ENCODE measurements at places on chromosomes 13 and 19.

DNA sequence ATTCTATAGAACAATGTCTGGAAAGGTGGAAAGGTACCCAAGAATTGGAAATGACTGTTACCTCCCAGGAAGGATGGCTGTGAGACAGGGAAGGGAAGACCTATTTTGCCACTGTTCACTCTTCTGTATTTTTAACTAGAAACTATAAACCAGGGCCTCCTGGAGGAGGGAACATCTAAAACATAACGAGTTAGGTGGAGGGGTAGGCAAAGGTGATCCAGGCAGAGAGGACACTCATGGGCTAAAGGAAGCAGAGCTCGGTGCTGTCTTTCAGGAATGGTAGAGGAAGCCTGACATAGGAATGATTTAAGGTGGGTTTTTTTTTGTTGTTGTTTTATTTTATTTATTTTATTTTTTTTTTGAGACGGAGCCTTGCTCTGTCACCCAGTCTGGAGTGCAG, 5.8 kb downstream of the EIF3K start:
- no peak for DNase-seq

DNA sequence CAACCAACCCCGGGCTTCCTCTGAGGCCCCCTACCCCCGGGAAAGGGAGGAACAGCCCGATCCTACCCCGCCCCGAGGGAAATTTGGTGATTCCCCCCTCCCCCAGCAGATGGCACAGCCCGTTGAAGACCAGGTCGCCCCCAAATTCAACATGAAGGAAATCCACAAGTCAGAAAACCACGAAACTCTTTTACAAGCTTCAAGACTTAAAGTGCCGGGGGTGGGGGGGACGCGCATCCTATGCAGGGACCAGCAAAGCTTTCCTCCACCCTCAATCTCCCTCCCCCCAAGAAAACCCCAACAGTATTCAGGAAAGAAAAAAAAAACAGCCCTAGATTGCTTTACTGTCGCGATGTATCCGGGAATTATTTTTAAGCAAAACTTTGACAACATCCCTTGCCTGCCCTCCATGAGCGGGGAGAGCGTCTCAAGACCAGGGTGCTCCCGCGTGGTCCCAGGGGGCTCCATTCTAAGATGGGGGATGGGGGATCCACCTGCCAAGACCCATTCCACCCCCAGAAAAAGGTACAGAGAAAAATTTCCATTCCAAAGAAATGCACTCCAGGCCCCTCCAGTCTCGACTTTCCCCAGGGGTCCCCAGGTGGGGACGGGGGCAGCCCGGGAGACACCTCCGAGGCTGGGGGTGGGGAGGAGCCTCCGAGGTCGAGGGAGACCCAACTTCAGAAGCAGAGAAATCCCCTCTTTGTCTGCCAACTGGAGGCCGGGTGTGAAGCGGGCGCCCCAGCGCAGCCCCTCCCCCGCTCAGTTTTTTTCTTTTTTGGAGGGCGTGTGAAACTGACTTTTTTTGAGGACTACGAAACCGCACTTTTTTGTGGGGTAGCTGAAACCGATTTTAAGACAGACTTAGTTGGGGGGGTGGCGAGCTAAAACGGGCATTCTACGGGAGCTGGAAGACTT, 1.5 kb downstream of the TCF3 start:
- no peak for DNase-seq

DNA sequence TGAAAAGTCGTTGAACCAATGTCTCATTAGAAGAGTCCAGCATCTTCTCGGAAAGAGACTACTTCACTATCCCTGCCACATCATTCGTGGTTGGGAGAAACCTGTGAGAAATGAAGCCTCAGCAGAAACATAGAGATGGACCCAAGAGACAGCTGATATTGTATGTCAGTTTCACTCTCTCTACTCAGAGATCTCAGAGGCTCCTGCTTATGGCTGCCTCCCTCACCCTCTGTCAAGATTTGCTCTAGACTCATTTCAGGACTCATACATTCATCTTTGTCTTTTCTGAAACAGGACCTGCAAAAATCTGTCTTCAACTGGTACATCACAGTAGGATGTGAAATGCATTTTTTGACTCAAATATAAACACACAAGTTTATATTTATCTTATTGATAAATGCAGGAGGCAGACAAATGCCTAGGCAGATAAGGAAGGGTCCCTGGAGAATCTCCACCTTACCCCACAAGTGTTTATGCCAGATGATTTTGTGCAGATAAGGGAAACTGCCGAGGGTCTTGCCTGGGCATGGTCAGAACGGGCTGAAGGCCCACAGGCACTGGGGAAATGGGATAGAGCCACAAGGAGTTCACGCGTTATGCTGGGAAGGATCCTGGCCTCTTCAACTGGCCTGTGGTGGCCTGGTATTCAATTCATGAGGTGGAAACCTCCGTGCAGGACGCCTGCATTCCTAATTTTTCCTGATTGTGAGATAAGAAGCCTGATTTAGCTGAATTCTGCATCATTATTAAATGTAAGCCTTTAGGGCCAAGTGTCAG, 1834.0 kb upstream of the PCDH20 start:
- DNase-seq, result no peak

GRCh38 chr13:42880056-42880605, 98.7 kb downstream of the FAM216B start:
- no peak for DNase-seq

- DNase-seq, result no peak
Measured at GRCh38 chr13:71814806-71815360, 52.1 kb downstream of the DACH1 start.

GRCh38 chr13:93872376-93872775, 607.1 kb downstream of the DCT start:
- DNase-seq, result no peak

GRCh38 chr13:74930402-74931165, 551.4 kb downstream of the TBC1D4 start:
- DNase-seq, result no peak

DNA sequence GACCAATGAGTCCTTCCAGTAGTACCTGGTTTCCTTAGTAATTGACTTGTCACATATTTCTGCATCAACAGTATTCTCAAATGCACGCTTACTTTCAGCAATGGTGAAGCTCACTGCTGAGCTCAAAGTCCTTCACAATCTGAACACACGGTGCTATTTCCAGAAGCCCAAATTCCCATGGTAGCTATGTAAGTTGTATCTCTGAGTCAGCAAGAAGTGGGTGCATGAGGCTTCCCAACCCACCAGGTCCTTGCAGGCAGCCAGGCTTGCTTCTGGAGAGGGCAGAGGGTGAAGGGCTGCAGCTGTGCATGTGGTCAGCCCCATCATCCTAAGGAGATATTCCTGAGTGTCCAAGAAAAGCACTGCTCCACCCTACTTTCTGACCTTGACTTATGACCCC, 25.7 kb downstream of the COL4A2 start:
- no peak for DNase-seq

- DNase-seq, result no peak
Measured at GRCh38 chr13:52165411-52165810, 6.0 kb upstream of the NEK3 start.

DNA sequence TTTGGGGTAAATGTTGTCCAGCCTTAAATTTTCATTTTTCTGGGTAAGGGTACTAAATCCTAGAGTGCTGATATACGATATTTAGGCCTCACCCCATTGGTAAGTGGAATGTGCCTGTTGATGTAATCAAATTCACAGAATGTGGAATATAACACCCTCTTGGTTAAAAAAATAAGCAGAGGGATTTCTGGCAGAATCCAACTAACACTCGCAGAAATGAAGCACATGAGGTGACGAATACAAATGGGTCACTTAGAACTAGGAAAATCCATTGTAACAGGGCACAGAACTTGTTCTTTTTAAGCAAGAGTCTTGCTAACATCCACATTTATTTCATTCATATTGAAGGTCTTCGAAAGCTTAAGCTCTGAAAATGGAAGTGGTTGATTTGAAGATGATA, 320.3 kb downstream of the SHISA2 start:
- DNase-seq, result no peak

DNA sequence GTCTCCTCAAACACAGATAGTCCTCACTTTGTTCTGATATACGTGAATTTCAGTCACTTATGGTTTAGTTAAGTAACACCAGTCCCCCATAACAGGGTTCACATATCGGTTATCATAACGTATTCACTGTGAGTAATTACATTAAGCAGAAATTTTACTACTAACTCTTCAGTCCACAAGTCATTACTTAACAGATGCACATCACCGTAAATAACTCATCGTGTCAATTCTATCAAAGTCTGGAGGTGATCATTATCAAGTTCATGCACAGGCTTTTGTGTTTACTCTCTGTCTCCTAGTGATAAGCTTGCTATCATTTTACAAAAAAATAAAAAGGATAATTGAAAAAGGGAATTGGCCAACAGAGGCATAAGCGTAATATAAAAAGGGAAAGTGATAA, 287.4 kb upstream of the ATXN8OS start:
- no peak for DNase-seq

DNA sequence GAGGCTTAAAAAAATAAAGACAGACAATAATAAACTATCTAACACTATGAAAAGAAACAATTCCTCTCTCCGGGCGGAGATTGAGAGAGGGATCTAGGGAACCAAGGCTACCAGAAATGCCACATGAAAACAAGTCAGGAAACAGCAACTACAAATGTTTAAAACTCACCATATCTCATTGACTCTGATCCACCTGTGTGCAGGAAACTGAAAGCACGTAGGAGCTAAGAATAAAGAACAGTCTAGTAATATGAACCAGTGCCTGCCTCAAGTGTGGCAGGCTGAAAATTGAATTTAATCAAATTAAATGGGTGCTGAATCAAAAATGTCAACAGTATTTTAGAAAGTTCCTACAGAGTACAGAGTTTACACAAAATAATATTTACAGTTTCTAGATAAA, 1701.0 kb downstream of the SLITRK5 start:
- DNase-seq, result no peak

DNA sequence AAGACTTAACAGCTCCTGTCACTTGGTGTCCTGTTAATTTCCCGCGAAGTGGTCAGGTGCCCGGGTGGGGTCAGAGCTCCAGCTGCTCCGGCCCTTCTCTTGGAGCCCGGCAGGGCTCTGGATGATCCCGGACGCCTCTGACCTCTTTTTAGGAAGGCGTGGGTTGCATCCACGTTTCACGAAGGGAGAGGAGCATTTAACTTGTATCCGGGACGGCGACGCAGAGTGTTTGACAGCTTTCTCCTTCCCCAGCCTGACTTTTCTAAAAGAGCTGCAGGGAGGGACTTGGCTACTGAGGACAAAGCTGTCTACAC, 656 bp downstream of the ZNF155 start:
- DNase-seq, result no peak

DNA sequence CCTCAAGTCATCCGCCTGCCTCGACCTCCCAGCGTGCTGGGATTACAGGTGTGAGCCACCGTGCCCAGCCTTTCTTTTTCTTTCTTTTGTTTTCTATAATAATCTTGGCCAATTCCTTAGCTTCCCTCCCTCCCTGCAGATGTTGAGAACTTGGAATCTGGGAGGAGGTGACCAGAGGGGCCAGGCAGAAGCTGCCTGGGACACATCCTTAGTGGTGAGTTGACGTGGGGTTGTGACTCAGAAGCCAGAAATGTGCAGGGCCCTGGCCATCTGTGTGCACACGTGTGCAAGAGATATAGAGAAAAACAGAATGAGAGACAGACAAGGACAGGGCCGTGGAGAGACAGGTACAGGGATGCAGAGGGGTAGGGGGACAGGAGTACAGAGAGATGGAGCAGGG, 154.3 kb downstream of the SIPA1L3 start:
- no peak for DNase-seq

DNA sequence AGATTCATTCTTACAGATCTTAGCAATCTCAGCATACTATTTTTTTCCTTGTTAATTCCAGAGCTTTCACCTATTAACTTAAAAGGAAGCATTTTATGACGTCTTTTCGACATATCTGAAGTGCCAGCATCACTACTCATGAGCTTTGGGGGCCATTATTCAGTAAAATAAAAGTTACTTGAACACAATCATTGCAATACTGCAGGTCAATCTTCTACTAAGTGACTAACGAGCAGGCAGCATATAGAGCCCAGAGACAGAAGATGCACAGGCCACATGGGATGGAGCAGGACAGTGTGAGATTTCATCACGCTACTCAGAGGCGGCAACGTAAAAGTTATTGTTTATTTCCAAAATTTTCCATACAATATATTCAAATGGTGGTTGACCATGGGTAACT, 382.6 kb downstream of the PCDH9 start:
- DNase-seq, result no peak

DNA sequence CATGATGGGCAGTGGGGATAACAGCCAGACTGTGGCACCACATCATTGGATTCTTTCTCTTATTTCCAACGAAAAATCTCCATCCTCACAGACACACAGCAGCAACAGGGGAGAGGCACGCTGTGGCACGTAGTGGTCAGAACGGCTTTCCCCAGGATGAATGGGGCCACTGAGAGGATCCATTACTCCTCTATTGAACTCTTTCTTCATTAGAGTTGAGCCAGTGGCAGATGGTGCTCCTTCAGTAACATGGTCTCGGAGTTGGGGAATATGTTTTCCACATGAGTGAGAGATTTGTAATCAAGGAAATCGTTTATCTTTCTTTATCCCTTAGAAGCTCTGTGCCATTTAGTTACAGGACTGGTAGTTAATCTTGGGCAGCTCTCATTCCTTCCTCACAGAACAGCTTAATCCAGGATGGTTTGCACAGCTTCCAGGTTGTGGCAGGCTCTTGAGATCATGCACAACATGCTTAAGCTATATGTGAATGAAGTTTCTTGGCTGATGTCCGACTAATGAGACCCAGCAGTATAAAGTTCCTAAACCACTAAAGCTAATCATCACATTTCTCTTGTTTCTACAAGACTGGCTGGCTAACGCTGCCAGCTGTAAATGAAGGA, 180.5 kb upstream of the SLC10A2 start:
- DNase-seq, result no peak

- no peak for DNase-seq
Measured at GRCh38 chr13:78832461-78832860, 173.5 kb upstream of the OBI1 start.

DNA sequence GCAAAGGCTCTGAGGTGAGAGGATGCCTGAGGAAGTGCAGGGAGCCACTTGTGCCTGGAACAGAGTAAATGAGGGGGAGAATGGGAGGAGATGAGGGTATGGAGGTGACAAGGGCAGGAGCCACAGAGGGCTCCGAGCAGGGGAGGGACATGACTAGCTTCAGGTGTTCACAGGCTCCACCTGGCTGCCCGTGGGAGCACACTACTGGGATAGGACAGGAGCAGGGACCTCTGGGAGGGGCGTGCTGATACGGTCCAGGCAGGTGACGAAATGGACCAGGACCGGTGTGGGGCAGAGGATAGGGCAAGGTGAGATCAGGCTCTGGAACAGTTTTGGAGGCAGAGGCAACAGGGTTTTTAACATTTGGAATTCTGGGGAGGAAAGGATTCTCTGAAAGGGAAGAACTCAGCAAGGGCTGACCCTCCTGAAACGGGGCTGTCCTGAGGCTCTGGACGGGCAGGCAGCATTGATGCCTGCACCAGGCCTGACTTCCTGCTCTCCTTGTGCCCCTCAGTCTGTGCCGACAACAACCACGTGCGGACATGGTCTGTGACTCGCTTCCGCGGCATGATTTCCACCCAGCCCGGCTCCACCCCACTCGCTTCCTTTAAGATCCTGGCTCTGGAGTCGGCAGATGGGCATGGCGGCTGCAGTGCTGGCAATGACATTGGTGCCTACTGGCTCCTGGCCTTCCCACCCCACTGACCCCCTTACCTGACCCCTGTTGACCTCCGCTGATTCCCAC, 11.6 kb downstream of the SHKBP1 start:
- DNase-seq, result no peak

- DNase-seq, result no peak
Measured at GRCh38 chr19:41205995-41206394, 13.0 kb downstream of the CYP2S1 start.

- no peak for DNase-seq
Measured at GRCh38 chr13:63206461-63206860, 1790.8 kb upstream of the PCDH20 start.

Measured in NCI-H1436 treated with DMSO at 0.1 percent for 48 hours (cell line).